Camera-type eye (tissue), 1 donor: ENCODE measurements at places on chromosomes 7 and 10. TPM values are rescaled to one million over a fixed set of nuclear protein-coding genes. Genes with fewer than 3 reads are reported as not detected.

Gene COL17A1
- 17.3 TPM for total RNA-seq

Gene CCDC172
- total RNA-seq, result not detected

Gene SPDYE16
- total RNA-seq, result 1.2 TPM

Gene ACTR1A
- 99.1 TPM for total RNA-seq

Gene KEL
- total RNA-seq, result 5.1 TPM

Gene PDZD7
- 2.1 TPM for total RNA-seq

Gene GPER1
- 4.1 TPM for total RNA-seq

Gene ASAH2
- 1.5 TPM for total RNA-seq

Gene ADAM8
- total RNA-seq, result 4.0 TPM

Gene MYH16
- total RNA-seq, result not detected

Gene HPSE2
- 0.33 TPM for total RNA-seq

Gene PLA2G12B
- total RNA-seq, result not detected

Gene ACSM6
- total RNA-seq, result not detected

Gene EVX1
- not detected for total RNA-seq

Gene SCART1
- total RNA-seq, result 2.9 TPM

Gene TRPV5
- total RNA-seq, result 0.16 TPM

Gene TBX20
- total RNA-seq, result 4.6 TPM

Gene MMP21
- total RNA-seq, result 1.2 TPM

Gene CARD11
- total RNA-seq, result 1.6 TPM

Gene ODAD2
- 3.2 TPM for total RNA-seq

Gene LEP
- not detected for total RNA-seq

Gene NRP1
- 126 TPM for total RNA-seq

Gene GBX1
- total RNA-seq, result not detected

Gene CALML3
- 0.33 TPM for total RNA-seq

Gene ZNF32
- 51.3 TPM for total RNA-seq

Gene EIF5AL1
- 0.11 TPM for total RNA-seq

Gene LIPN
- not detected for total RNA-seq

Gene RADIL
- 7.8 TPM for total RNA-seq

Gene AUTS2
- 147 TPM for total RNA-seq

Gene CLCN1
- total RNA-seq, result 0.22 TPM

Gene KIAA1549
- total RNA-seq, result 16.4 TPM

Gene ZMYND11
- total RNA-seq, result 111 TPM

Gene WASHC2C
- total RNA-seq, result 42.3 TPM
